ENCODE measurements at places on chromosomes 5 and 9.

- peak; percentile 23 for DNase-seq
These were observed at the start of gene ADAM19 for GRCh38 chr5:157575381-157576020. Gene ADAM19, minus strand, starts transcription at chr5:157575775. Its CDS starts 79 bp downstream, at chr5:157575696.

DNA sequence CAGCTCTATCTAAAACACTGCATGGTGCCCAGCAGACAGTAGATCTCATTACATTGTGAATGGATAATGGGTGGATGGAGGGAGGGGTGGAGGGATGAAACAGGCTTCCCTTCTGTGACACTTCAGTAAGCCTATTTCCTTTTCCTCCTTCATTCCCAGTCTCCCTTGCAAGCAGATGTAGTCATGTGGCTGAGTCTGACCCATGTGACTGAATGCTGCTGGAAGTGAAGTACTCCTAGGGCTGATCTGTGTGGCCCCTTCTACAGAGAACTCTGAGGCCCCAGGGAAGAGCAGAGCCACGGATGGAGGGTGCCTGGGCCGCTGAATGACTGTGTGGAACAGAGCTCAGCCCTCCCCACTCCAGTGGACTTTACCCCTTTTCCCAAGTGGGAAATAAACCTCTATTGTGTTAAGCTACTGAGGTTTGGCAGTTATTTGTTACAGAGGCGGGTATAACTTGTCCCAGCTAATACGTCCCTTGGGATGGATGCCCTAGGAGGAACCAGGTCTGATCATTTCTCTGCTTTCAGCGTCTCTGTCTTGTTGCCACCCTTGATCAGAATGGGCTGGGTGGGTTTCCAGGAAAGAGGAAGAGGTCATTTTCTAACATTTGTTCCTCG is 176.1 kb upstream of the MVB12B start:
- no peak for DNase-seq

DNA sequence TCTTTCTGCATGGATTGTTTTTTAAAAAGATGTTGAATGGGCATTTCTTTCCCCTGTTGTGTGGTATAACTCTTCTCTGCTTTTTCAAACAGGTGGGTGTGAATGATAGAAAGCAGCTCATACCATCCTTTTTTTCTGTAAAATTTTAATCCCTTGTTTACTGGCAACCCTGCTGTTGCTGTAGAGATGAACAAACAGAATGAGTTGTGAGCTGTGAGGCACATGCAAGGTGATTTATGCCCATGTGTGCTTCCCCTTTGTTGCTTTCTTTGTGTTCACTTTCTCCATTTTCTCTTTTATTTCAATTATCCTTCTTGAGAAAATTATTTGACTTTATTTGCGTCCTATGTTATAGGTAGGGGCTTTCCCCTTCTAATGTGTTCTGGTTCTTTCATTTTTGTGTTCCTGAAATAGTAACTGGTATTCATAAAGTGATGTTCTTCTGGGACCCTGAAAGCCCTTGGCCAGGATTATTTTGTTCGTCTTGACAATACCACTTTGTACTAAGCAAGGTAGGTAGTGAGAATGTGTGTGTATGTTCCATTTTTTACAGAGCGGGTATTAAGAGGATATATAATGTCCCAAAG is 79.9 kb downstream of the AOPEP start:
- no peak for DNase-seq

- no peak for DNase-seq
These were observed 42.4 kb downstream of the EXD3 start for GRCh38 chr9:137380606-137381005.

DNA sequence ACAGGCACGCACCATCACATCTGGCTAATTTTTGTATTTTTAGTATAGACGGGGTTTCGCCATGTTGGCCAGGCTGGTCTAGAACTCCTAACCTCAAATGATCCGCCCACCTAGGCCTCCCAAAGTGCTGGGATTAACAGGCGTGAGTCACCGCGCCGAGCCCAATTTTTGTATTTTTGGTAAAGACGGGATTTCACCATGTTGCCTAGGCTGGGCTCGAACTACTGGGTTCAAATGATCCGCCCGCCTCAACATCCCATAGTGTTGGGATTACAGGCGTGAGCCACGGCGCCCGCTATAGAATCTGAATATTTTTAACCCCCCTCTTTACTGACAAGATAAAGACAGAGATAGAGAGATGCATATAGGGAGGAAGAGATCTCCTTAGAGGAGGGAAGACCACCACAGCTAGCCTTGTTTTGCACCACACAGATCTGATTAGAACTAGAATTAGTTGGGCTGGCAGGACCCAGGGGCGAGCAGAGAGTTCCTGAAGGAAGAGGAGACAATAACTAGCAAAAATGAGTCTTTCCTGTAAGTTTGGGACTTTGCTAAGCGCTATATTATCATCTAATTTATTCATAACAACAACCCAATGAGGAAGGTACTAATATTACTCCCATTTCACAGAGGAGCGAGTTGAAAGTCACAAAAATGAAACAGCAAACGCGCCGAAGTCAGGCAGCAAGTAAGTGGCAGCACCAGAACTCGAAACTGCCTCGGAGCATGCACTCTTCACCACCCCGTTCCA is 1.5 kb upstream of the ANKHD1 start:
- DNase-seq = no peak

- DNase-seq = no peak
These were observed 309.5 kb downstream of the PDE4D start for GRCh38 chr5:59583810-59584562.

GRCh38 chr5:98282521-98282920 is 490.9 kb upstream of the RGMB start:
- DNase-seq = no peak

- DNase-seq = no peak
These were observed 233.1 kb downstream of the AGTPBP1 start for GRCh38 chr9:85508616-85509015.

DNA sequence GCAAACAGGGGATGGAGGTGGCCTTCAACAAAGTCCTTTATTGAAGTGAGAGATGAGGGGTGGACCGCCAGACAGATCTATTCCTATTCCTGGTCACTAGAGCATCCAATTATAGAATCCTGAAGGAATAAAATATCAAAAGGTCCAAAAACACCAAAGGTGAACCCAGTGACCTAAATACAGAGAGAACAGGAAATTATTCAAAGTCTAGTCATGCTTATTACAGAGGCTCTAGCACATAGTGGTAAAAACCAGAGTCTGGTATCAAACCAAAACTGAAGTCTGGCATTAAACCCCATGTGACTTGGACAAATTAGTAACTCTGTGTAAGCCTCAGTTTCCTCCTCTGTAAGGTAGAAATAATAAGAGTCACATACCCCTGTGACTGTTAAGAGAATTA is 100.5 kb upstream of the SNX2 start:
- DNase-seq = no peak

DNA sequence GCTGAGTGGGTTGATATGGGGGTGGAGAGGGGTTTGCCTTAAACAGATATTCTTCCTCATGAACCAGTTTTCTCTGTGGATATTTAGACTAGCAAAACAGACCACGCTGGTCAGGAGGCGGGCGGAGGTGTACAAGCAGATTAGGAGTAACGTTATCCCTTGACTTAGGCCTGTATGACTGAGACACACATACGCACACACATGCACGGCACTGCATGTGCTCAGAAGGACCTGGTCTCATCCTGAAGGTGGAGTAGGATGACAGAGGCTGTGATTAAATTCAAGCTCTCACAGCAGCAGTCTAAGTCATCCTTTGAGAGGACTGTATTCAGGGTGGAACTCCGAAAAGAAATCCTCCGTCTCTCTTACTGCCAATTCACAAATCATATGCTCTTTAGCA is 209.7 kb downstream of the DIRAS2 start:
- no peak for DNase-seq

DNA sequence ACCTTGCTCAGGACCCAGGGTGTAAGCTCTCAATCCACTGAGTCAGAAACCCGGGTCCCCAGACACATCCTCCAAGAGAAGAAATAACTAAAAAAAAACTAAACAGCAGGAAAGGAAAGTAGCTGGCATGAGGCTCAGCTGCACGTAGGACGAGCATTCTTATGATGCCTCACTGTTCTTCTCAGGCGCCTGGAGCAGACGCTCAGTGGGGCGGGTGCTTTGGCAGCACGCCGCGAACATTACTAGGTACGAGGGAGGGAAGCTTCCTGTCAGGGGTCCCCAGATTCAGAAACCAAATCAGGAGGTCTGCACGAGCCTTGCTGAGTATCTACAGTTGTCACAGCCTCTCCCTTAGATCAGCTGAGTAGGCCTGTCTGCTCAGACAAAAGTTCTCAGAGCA is 85.8 kb downstream of the SECISBP2 start:
- no peak for DNase-seq

GRCh38 chr5:134184155-134185135 is 7.7 kb upstream of the SKP1 start:
- peak; percentile 70 for DNase-seq

DNA sequence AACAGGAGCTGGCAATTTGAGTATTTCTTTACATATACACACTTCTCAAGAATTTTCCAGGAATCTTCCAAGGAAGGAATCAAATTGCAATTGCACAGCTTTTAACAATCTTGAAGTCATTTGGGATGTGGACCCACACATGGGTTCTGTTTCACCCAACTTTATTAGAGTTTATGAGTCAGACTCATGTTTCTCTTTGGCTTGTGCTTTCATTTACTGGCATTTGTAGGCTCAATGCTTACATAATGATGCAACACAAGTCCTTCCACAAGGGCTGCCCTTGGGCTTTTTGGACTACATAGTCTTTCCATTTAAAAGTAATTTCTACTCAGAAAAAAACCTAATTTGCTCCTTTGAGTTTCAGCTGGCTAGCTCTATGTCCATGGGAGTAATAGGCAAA is 4.6 kb upstream of the CDC37L1 start:
- no peak for DNase-seq

DNA sequence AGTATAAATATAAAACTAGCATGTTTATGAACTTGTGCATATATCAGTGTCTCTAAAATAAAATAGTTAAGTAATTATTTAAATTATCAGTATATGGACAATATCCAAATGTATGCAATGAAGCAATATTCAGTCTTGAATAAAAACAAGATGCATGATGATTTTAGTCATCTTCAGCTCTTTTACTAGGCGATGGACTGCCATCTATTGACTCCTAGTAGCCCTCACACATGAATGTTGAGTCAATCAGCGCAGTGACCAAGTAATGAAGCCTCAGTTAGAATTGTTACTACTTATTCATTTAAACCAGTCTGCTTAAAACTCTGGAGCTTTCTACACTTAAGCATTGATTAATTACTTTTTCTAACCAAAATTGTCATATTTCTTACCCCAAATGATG is 92.9 kb upstream of the GRHPR start:
- DNase-seq = no peak

DNA sequence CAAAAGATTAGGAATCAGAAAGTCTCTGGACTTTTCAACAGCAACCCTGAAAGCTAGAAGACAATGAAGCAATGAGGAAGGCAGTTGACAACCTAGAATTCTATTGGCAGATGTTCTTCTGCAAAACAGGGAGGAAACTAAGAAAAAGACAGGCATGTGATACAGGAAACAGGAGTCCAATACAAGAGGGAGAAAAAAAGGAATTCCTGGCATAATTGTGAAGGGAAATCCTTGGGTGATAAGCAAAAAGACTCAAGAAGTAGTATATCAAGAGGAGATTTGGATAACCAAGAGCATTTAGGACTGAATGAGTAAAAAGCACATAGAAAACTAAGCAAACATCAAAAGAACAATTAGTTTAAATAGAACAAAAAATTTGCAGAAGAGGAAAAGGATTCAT is 58.6 kb downstream of the LPAR1 start:
- no peak for DNase-seq

GRCh38 chr9:5556101-5556705 is 45.9 kb downstream of the PDCD1LG2 start:
- no peak for DNase-seq

DNA sequence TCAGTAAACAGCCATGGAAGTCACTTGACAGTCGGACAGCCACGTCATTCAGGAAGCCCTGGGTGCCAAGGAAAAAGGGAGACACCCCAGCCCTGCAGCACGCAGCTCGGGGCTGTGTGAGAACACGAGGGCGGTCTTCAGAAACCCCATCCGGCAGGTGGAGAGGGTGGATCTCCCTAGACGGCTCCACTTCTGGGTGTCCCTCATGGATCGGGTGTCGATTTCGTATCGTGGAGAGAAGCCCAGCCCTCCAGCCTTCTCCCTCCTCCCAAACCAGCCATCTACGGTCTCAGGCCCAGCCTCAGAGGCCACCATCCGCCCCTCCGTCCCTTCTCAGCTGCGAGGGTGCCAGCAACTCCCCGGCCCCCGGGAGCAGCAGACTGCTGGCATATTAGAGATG is 65.5 kb upstream of the BARHL1 start:
- DNase-seq = no peak

DNA sequence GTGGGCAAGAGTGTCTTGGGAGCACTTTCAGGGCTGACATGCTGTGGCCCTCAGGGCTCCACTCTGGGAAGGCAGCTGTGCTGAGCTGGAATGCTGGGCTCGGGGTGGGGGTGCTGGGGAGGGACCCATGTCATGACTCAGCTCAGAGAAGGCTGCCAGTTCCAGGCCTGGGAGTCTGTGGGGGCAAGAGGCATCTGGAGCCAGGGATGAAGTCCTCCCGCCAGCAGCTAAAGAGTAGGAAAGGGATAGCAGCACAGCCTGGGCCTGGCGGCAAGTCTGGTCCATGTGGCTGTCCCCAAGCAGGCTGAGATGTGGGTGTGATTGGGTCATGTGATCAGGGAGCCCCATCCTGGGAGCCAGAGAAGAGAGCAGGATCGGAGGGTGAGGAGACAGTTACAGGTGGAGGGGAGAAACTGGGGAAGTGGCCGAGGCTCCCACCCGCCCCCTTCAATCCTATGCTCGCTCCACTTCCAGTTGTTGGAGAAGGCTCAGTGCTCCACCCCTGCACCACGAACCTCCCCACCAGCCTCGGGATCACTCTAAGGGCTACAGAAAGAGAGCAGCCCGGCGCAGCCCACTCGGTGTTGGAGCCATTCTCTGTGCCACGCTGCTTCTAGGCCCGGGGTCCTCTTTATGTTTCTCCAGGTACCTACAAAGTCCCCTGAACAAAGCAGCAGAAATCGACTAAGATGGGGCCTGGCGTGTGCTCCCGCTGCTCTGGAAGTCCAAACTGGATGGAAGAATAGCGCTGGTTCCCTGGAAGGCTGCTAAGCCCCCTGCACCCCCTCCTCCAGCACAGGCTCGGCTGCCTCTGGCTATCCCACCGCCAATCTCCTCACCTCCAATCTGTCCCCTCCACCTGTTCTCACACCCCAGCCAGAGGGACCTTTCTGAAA is 12.0 kb downstream of the PDGFRB start:
- no peak for DNase-seq

DNA sequence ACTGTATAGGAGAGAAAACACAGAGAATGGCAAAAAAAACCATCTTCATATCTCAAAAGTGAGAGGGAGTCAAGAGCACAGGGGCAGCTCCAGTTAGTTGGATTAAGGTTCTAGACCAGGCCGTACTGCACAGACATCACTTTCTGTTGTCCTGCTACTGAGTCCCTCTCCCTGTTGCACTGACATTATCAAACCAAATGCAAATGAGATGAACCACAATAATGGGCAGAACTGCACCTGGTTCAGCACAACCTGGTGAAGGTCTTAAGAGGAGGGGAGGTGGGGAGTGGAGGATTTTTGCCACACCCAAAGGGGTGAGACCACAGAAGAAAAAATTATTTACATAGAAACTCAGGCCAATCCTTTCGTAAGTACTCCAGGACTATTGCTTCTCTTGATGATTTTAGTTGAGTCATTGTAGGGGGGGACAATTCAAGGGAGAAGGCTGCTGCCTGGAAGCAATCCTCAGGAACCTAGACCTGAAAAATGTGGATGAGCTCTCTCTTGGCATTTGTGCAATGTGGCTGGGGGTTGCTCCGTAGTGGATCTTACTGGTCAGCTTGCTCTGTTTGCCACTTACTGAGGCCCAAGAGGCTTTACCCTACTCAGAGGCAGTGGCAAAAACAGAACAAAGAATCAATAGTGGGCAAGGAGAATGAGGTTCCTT is 94.5 kb upstream of the PPP1R2B start:
- no peak for DNase-seq

- DNase-seq = no peak
These were observed 103.3 kb downstream of the FBXL17 start for GRCh38 chr5:108278285-108279240.
